H7 (cell line): ENCODE measurements at places on chromosomes 12 and 14. TPM values are rescaled to one million over a fixed set of nuclear protein-coding genes. Genes with fewer than 3 reads are reported as not detected.
A peak's percentile ranks its signal among the peaks of the same experiment; 100 is the strongest.

ALDH1L2 gene
- total RNA-seq: 1.1 and 1.2 TPM in 2 replicates

PARP11 gene
- 4.0 and 4.9 TPM in 2 replicates for total RNA-seq

DDN gene
- 0.10 and 0.30 TPM in 2 replicates for total RNA-seq

GRCh38 chr14:51780741-51781140, 79.7 kb upstream of the GNG2 start:
- no peak for DNase-seq

- DNase-seq: no peak
These were observed 3.9 kb upstream of the AMHR2 start for GRCh38 chr12:53419756-53420155.

GRCh38 chr12:94563286-94563685, 87.1 kb downstream of the TMCC3 start:
- no peak for DNase-seq

GRCh38 chr12:101634724-101635123, 40.0 kb downstream of the MYBPC1 start:
- DNase-seq: no peak

- no peak for DNase-seq
These were observed 48.7 kb downstream of the SRGAP1 start for GRCh38 chr12:63893170-63893569.

GRCh38 chr14:104142946-104143470, 4.6 kb downstream of the KIF26A start:
- peak; percentile 46 for DNase-seq

DNA sequence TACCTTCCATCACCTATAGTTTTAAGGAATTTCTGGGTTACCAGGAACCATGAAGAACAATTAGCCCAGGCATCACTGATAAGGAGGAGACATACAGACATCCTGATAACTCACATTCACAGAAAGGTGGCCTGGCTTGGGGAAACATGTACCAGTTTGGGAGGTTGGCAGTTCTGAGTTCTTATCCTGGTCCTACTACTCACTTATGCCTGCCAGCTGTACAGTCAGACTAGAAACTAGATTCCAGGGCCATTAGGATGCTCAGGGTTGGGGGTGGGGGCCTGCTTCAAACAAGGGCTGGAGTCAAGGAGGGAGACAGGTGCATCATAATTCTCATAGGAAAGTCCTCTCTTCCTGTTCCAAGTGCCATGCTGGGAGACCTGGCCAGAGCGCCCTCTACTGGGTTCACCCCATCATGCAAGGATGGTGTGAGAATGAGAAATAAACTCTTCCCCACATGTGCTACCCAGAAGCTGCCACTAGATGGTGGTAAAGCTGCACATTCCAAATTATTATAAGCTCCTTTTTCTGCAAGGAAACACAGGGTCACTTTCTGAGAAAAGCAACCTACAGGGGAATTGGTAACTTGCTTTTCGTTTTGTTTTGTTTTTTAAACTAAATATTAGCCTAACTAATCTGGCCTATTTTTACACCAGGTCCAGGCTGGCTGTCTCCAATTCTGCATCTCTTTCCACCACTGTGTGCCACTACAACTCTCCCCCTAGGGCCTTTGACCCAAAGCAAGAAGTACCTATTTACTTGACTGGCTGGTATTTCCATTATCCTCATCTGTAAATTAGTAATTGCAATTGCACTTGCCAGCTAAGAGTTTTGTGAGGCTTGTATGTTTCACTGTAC, 14.5 kb downstream of the OAS2 start:
- peak; percentile 83 for DNase-seq

DNA sequence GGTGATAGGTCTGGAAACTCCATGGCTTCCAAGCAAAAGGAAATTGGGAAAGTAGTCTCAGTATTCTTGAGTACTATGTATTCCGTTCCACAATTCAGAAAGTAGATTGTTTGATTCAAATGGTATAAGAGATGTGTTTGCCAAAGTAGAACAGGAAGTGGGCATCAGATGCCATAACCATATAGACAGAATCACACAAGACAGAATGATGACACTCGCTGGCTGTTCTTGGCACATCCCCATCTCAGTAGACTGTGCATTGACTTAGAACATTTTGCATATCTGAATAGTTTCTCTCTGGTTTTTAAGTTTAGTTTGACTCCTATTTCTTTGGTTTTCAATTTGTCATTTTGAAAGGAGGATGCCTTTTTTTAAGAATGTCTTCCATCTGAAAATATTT, 221.1 kb upstream of the RGS6 start:
- no peak for DNase-seq

DNA sequence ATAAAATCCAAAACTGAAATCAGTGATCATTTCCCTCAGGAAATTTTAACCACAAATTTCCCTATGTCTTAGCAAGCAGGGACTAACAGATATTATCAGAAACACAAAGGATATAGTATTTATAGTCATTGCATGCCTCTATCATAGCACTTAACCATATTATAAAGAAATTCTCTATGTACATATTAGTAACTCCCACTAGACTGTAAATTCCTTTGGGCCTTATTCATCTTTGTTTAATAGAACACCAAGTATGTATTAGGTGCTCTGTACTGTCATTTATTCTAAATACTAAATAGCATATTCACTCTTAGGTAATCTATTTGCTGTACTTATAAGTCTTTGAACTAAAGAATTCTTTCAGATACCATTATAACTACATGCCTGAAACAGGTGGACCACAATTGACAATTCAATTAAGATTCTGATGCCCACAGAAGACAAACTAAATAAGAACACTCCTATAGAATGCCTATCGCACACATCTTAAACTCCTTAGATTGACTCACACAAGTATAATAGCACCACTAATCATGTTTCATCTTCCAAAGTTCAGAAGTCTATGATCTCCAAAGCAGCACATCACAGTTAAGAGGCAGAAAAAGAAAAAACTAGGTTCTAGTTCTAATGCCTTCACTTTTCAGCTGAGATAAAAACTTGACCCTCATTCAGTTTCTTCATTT, 134.1 kb downstream of the FSCB start:
- no peak for DNase-seq

GRCh38 chr12:29769162-29769858, 14.4 kb downstream of the TMTC1 start:
- DNase-seq: no peak

GRCh38 chr12:25780771-25781170, 177.7 kb upstream of the RASSF8 start:
- DNase-seq: no peak

GRCh38 chr12:114676142-114676741, 7.7 kb downstream of the TBX3 start:
- no peak for DNase-seq
